Psoas muscle (tissue), 8 donors: ENCODE measurements at places on chromosomes 12 and 14. TPM values are rescaled to one million over a fixed set of nuclear protein-coding genes. Genes with fewer than 3 reads are reported as not detected.

KIF5A gene
- polyA plus RNA-seq, result 0.18 TPM

RASAL1 gene
- not detected for polyA plus RNA-seq

TMBIM4 gene
- polyA plus RNA-seq, result 40.7 TPM

FLRT2 gene
- polyA plus RNA-seq, result 2.4 TPM

BDKRB1 gene
- polyA plus RNA-seq, result 0.06 TPM

DDX55 gene
- 4.2 TPM for polyA plus RNA-seq

NGB gene
- not detected for polyA plus RNA-seq

OR4N5 gene
- polyA plus RNA-seq, result not detected

SDS gene
- polyA plus RNA-seq, result not detected

TAS2R9 gene
- polyA plus RNA-seq, result not detected

GRCh38 chr12:27243804-27244688 is at the start of gene STK38L:
Gene STK38L, plus strand, starts transcription at chr12:27244286. Its CDS starts 53,435 bp downstream, at chr12:27297721.
- H3K27me3 ChIP-seq, result no peaks in the 10 kb centered on the region
- DNase-seq, result peak; percentile 98

DNA sequence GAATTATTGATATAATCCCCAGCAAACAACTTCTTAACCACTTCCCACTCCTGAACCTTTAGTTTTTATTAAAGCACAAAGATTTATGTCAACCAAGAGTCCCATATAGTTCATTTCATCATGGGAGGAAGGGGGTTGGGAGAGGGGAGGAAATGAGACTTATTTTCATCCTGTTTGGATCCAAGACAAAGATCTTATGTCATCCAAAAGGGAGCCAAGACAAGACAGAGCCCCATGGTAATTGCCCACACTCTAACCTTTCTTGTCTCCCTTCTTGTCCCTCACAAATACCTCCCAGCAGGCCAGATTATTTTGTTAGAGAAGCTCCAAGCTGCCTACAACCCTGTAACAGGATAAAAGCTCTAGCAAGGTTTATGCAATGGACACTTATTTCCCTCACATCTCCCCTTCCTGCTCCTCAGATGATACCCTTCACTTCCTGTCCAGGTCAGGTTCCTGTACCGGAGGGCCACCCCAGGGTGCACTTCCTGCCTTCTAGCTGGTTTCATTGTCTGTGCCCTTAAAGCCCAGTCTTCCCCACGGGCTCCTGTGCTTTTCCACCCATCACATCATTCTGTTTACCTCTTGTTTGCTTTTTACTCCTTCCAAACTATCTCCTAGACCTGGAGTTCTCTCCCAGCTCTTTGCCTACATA is 123.7 kb upstream of the MDM1 start:
- no peak for DNase-seq
- H3K4me3 ChIP-seq, result no peak overlapping the region
- H3K4me1 ChIP-seq, result peaks cover 26% of the 10 kb centered on the region
- no peaks in the 10 kb centered on the region for H3K27me3 ChIP-seq
- H3K27ac ChIP-seq, result no peak overlapping the region

- H3K27me3 ChIP-seq, result no peaks in the 10 kb centered on the region
- H3K27ac ChIP-seq, result no peak within 1 kb of the TSS
- DNase-seq, result no peak
- H3K36me3 ChIP-seq, result no peaks in the 10 kb centered on the region
- no peaks in the 10 kb centered on the region for H3K4me1 ChIP-seq
Measured at GRCh38 chr12:8455727-8456360, at the start of gene CLEC6A. Gene CLEC6A, plus strand, starts transcription at chr12:8455962. Its CDS starts 150 bp downstream, at chr12:8456112.

DNA sequence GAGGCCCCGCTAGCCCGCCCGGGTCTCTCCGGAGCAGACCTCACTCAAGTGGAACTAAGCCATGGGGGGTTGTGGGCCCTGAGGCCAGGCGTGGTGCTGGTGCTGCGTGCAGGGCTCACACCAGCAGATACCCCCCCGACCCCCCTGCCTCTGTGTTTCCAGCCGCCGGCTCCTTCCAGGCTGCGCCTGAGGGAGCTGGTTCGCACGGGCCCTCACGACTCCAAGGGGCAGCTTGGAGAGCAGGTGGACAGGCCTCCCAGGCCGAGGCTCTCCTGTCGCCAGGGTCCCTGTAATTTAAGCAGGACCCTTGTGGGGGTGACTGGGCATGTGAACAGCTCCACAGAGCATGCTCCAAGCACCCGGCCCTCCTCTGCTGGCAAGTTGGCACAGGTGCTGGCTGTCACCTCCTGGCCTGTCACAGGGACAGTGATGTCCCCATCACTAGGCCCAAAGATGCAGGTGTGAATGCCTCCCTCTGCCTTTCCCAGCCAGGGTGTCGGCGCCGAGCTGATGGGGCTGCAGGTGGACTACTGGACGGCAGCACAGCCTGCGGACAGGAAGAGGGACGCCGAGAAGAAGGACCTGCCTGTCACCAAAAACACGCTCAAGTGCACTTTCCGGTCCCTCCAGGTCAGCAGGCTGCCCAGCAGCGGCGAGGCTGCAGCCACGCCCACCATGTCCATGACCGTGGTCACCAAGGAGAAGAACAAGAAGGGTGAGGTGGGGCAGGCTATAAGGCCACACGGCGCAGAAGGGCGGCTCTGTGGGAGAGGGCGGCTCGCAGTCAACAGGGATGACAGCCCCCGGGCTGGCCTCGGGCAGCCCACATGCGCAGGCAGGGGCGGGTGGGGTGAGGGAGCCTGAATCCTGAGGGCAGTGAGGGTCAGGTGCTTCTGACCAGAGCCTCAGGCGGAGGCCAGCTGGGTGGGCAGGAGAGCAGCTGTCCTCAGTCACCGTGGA is 5.9 kb upstream of the TEX22 start:
- H3K4me3 ChIP-seq, result no peak overlapping the region
- no peak for DNase-seq
- no peak overlapping the region for H3K27ac ChIP-seq
- H3K4me1 ChIP-seq, result peaks cover under 1% of the 10 kb centered on the region
- H3K27me3 ChIP-seq, result no peaks in the 10 kb centered on the region

- DNase-seq, result no peak
- H3K4me3 ChIP-seq, result no peak overlapping the region
- no peaks in the 10 kb centered on the region for H3K4me1 ChIP-seq
- no peaks in the 10 kb centered on the region for H3K36me3 ChIP-seq
- no peaks in the 10 kb centered on the region for H3K27me3 ChIP-seq
Measured at GRCh38 chr14:28589792-28590191, 176.8 kb upstream of the FOXG1 start.

GRCh38 chr14:89540830-89541470 is 123.9 kb upstream of the FOXN3 start:
- no peak overlapping the region for H3K4me3 ChIP-seq
- H3K4me1 ChIP-seq, result peaks cover 11% of the 10 kb centered on the region
- H3K27me3 ChIP-seq, result no peaks in the 10 kb centered on the region
- no peaks in the 10 kb centered on the region for H3K36me3 ChIP-seq
- no peak overlapping the region for H3K27ac ChIP-seq

GRCh38 chr14:58637391-58638230 is at the start of gene DACT1:
Gene DACT1, plus strand, starts transcription at chr14:58637962. Its CDS starts 241 bp downstream, at chr14:58638203.
- peaks cover 10% of the 10 kb centered on the region for H3K36me3 ChIP-seq
- peaks cover 18% of the 10 kb centered on the region for H3K4me1 ChIP-seq
- no peaks in the 10 kb centered on the region for H3K27me3 ChIP-seq
- peak within 1 kb of the TSS; percentile 76 for H3K4me3 ChIP-seq
- peak; percentile 70 for DNase-seq
- peak within 1 kb of the TSS; percentile 68 for H3K27ac ChIP-seq

DNA sequence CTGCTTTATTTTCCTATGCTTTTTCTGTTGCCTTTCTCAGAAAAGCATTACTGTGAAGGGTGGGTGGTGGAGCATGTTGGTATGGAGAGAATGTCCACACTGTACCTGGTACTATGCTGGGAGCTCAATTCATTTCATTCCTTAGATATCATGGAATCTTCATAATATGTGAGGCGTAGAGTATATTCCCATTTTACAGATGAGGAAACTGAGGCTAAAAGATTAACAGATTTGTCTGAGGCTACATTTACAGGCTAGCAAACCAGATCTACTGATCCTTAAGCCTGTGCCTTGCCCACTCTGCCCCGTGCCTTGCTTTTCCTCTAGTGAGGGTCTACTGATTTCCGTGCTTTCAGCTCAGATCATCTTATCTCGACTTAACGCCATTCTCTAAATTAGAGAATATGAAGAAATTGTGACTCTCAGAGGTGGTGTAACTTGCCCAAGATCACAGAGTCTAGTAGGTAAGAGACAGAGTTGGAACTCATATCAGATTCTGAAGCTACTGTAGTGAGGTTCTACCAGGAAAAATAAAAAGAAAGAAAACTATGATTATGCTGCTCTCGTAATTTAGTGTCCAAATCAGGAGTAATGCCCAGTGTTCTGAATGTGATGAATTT is 5.5 kb downstream of the GLRX5 start:
- no peak for DNase-seq
- H3K4me3 ChIP-seq, result no peak overlapping the region
- H3K36me3 ChIP-seq, result peaks cover 13% of the 10 kb centered on the region

DNA sequence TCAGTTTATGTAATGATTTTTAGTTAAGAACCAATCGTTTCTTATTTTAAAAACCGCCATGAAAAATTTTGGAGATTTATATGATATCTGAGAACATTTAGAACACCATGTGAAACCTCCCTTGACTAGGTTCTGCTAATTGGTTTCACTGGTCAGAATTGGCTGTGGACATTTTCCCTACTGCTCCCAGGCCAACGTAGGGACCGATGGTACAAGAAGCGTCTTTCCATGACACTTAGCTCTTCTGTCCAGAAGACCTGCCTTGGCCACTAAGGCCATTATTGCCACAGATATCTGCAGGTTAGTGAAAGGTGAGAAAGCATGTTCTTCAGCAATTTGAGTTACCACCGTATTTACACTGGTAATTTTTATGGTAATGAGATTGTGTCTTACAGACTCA is 424.0 kb downstream of the TMEM117 start:
- no peak for DNase-seq
- no peaks in the 10 kb centered on the region for H3K36me3 ChIP-seq
- H3K4me3 ChIP-seq, result no peak overlapping the region
- H3K27ac ChIP-seq, result no peak overlapping the region

- no peaks in the 10 kb centered on the region for H3K27me3 ChIP-seq
- DNase-seq, result no peak
- H3K27ac ChIP-seq, result no peak overlapping the region
- no peak overlapping the region for H3K4me3 ChIP-seq
- H3K36me3 ChIP-seq, result no peaks in the 10 kb centered on the region
Measured at GRCh38 chr12:107510211-107510610, 175.4 kb upstream of the PWP1 start.

GRCh38 chr14:94031883-94032279 is 5.7 kb downstream of the OTUB2 start:
- no peaks in the 10 kb centered on the region for H3K27me3 ChIP-seq
- H3K27ac ChIP-seq, result no peak overlapping the region
- no peak overlapping the region for H3K4me3 ChIP-seq
- no peak for DNase-seq
- H3K36me3 ChIP-seq, result no peaks in the 10 kb centered on the region

GRCh38 chr14:70642303-70643235 is 853 bp downstream of the TTC9 start:
- H3K4me1 ChIP-seq, result peaks cover 3% of the 10 kb centered on the region
- no peaks in the 10 kb centered on the region for H3K36me3 ChIP-seq

DNA sequence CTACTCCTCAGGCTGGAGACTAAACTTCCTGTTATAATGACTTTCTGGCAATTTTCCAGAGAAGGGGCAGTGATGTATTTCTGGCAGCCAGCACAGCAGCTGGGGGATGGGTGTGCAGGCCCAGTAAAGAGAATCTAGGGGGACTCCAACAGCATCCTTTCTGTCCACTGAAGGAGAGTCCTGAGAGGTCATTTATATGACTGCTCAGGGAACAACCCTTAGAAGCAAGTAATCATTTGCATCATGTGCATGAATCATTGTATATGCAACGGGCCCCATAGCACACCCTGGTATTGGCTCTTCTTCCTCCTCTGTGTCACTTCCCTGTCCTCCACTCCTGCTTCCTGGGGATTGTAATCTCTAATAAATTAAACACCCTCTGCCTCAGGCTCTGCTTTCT is 493.8 kb downstream of the RPS29 start:
- H3K27me3 ChIP-seq, result no peaks in the 10 kb centered on the region
- H3K4me1 ChIP-seq, result no peaks in the 10 kb centered on the region
- H3K27ac ChIP-seq, result no peak overlapping the region
- H3K36me3 ChIP-seq, result no peaks in the 10 kb centered on the region

- H3K4me1 ChIP-seq, result peaks cover 39% of the 10 kb centered on the region
- peak overlapping the region; percentile 83 for H3K27ac ChIP-seq
- H3K36me3 ChIP-seq, result peaks cover 16% of the 10 kb centered on the region
- H3K27me3 ChIP-seq, result no peaks in the 10 kb centered on the region
- no peak for DNase-seq
- peak overlapping the region; percentile 91 for H3K4me3 ChIP-seq
Measured at GRCh38 chr14:23070262-23071129, 13.2 kb upstream of the CDH24 start.
